ENCODE measurements at places on chromosomes 2 and 18.

GRCh38 chr2:68908392-68908970 is 37.3 kb upstream of the BMP10 start:
- peak; percentile 76 for DNase-seq

GRCh38 chr2:12493031-12493513 is 223.7 kb upstream of the TRIB2 start:
- DNase-seq = no peak

DNA sequence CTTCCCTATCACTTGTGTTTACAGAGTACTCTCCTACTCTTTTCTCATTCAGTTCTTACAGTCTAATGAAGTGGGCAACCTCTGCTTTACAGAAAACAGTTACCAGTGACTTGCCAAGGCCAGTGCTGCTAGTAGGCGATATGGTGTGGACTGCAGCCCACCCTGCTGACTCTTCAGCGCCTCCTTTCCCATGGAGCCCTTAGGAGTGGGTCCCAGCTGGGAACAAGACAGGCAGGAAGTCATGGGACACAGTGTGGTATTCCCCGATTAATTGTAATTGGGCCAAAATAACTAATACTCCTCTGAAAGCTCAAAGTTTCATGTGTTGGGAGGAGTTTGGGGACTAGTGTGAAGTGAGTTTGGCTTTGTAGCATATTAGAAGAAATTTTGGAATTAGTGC is 120.1 kb upstream of the EML6 start:
- no peak for DNase-seq

GRCh38 chr2:42827647-42828486 is 35.5 kb upstream of the HAAO start:
- peak; percentile 60 for DNase-seq
